ENCODE measurements at places on chromosomes 6 and 20. TPM values are rescaled to one million over a fixed set of nuclear protein-coding genes. Genes with fewer than 3 reads are reported as not detected.

The HS3ST5 gene
- not detected for total RNA-seq

The SMLR1 gene
- total RNA-seq = not detected

The JPH2 gene
- 0.14 TPM for total RNA-seq

The SOX4 gene
- total RNA-seq = 0.54 TPM

The EMILIN3 gene
- total RNA-seq = not detected

The ZNF334 gene
- 5.8 TPM for total RNA-seq

The MUCL3 gene
- total RNA-seq = not detected

The KIAA0408 gene
- total RNA-seq = 2.3 TPM

The SIRPD gene
- total RNA-seq = not detected

The CST3 gene
- total RNA-seq = 0.54 TPM

The PHACTR1 gene
- total RNA-seq = 0.72 TPM

The CYP21A2 gene
- total RNA-seq = not detected

The LBP gene
- total RNA-seq = not detected

The DCDC2 gene
- 0.04 TPM for total RNA-seq

The SIRPA gene
- 0.31 TPM for total RNA-seq

The LY6G6D gene
- total RNA-seq = not detected

The PLG gene
- not detected for total RNA-seq

The SLC12A5 gene
- total RNA-seq = 0.26 TPM

The SPEF1 gene
- 0.12 TPM for total RNA-seq

The KCNK16 gene
- total RNA-seq = not detected

The SIRPG gene
- total RNA-seq = 35.8 TPM

The TMEM242 gene
- total RNA-seq = 10.5 TPM

The VGLL2 gene
- total RNA-seq = not detected

The COL21A1 gene
- not detected for total RNA-seq

The MYCT1 gene
- total RNA-seq = not detected

The OR12D3 gene
- not detected for total RNA-seq

The RPN2 gene
- total RNA-seq = 121 TPM

The TBXT gene
- not detected for total RNA-seq

The HLA-DQB2 gene
- 0.54 TPM for total RNA-seq

The C6orf89 gene
- total RNA-seq = 32.1 TPM

The ACTL10 gene
- 4.1 TPM for total RNA-seq

The HDGFL1 gene
- total RNA-seq = not detected

The CFAP206 gene
- not detected for total RNA-seq

The SASH1 gene
- 0.04 TPM for total RNA-seq

The HRH3 gene
- not detected for total RNA-seq

The DEK gene
- 223 TPM for total RNA-seq

The SLC17A2 gene
- total RNA-seq = not detected

The NNAT gene
- 0.23 TPM for total RNA-seq

The C6orf47 gene
- 11.1 TPM for total RNA-seq

The BTN1A1 gene
- total RNA-seq = 0.16 TPM

The OLIG3 gene
- 0.21 TPM for total RNA-seq

The ESR1 gene
- 1.1 TPM for total RNA-seq

The ANKEF1 gene
- 3.5 TPM for total RNA-seq

The PRKN gene
- total RNA-seq = 0.52 TPM

The SLC2A4RG gene
- total RNA-seq = 25.7 TPM

The PNPLA1 gene
- not detected for total RNA-seq

The TMEM200A gene
- not detected for total RNA-seq

The SEL1L2 gene
- total RNA-seq = not detected

The DZANK1 gene
- 1.9 TPM for total RNA-seq

The GTSF1L gene
- total RNA-seq = not detected
